Activated CD4-positive, alpha-beta T cell treated with anti-CD3 and anti-CD28 coated beads, Interleukin-2, amount 50 U/mL, for 16 hours (primary cell): ENCODE measurements at places on chromosomes 1 and 21.
A peak's percentile ranks its signal among the peaks of the same experiment; 100 is the strongest.

DNA sequence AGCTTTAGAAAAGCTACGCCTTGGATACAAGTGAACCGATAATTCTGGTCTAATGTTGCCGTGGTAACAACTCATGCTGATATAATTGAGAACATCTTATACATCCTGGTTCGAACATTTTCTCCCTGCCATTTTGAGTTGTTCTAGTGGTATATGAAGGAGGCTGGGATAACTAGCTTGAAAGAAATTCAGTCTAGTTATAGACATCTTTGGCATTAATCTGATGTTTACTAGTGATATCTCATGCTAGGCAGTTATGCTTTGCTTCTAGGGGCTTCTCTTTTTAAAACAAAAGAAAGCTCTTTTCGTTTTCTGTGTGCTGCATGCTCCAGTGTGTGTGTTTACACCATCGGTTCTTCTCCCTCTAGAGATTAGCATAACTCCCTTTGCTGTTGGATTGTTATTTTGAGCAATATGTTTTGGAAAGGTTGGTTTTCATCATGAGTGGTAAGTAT lies 20.5 kb downstream of the PRKACB start:
- no peak for DNase-seq

DNA sequence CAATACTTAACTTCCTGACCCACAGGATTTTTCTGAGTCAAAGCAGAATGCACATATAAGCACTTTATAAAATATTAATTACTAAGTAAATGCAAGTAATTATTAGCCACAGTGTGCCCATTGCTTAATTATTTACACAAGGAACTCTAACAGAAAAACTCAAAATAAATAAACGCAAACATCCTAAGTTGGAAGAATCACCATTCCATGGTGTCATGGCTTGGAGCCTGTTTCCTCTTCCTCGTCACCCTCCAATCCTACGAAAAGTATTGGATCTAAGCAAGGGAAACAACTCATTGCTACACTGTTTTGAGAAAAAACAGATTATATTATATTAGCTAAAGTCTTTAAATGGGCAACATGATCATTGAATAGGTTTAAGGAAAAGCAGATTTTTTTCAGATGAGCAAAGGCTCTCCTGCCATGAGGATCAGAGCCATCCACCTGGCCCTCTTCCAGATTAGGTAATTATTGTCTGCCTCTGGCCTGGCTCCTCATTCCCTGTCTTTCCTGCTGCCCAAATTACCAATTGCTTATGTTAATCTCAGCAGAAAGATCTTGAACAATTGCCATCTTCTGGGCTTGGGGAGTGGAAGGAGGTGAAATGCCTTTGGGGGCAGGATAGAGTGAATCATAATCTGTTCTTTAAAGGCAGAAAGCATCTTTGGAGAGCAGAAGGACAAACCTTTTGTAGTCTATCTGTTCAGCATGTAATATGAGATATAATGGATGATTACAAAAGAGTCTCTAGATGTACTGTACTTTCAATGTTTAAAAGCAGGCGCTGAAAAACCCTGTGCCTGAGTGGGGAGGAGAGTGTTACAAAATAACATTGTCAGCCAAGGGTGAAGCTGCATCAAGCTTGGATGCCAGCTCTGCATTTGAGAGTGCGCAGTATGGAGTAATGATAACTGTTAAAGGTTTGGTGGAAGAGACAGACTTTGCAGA lies 121.2 kb downstream of the DUSP10 start:
- DNase-seq: no peak

GRCh38 chr1:30777060-30777903 lies 19.7 kb upstream of the LAPTM5 start:
- DNase-seq: no peak

- DNase-seq: no peak
Observed at GRCh38 chr1:213821175-213821942, 166.4 kb upstream of the PROX1 start.

DNA sequence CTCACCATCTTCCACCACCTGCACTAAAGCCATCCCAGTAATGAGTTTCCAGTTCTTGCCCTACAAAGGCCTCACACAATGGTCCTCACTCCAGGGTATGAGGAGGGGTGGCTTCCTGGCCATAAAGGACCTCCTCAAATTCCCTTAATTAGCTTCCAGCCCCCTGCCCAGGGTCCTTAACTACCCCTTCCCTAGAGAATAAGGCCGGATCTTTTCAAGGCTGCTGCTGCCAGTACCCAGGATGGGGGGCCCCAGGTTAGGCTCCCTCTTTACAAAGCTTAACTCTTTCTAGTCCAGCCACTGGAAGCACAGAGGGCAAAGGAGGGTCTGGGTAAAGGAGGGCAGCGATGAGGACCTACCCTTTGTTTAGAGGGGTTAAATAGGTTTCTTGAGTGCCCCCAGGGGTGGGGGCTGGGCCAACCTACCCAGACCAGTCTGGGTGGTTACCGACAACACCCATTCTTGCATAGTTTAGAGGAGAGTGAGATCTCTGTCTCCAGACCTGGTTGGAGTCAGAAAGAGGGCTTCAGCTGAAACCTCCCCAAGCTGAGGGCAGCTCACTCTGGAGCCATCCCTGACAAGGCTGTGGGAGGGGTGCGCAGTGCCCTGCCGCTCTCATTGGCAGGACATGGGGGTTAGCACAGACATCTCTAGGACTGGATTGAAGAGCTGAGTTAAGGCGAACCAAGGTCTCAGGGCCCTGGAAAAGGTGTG lies 7.1 kb downstream of the BLACAT1 start:
- DNase-seq: no peak

- peak; percentile 35 for DNase-seq
Observed at GRCh38 chr1:206706298-206706791, 21.6 kb downstream of the MAPKAPK2 start.

GRCh38 chr1:89354205-89354604 lies 9.7 kb upstream of the GBP6 start:
- no peak for DNase-seq

- peak; percentile 34 for DNase-seq
Observed at GRCh38 chr1:113677250-113678158, 81.8 kb downstream of the PHTF1 start.

DNA sequence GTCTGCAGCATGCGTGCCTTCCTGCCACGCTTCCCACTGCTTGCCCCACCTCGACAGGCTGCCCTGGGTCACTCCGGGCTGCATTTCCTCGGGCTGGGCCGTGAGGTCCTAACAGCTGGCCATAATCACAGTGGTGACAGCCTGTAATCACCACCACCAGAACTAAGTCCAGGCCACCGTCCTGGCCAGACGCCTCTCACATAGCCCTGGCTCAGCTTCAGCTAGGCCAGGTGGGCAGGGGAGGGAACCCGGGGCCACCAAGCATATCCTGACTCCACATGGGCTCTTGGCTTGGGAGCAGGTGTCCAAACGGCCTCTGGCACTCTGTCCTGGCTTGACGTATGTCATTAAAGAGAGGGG lies 229.5 kb downstream of the TRABD2B start:
- no peak for DNase-seq

- no peak for DNase-seq
Observed at GRCh38 chr21:43274022-43274945, 105.5 kb downstream of the CRYAA start.

DNA sequence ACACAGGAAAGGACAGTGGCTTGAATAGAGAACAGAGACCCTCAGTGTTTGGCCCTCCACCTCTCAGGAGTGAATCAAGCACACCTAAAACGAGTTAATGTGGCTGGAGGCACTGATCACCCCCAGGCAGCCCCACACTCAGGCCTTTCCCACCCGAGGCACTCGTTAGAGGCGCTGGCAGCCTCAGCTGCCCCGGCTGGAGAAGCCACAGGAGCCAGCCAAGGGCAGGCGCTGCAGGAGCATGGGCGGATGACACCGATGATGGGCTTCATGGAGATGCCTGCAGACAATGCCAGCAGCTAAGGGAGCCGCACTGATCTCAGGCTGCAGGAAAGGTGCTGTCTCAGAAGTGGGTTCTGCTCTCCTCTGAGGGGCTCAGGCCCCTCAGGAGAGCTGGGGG lies 24.1 kb upstream of the ABCG1 start:
- no peak for DNase-seq

- DNase-seq: peak; percentile 41
Observed at GRCh38 chr1:178774263-178774662, 49.2 kb downstream of the RALGPS2 start.

DNA sequence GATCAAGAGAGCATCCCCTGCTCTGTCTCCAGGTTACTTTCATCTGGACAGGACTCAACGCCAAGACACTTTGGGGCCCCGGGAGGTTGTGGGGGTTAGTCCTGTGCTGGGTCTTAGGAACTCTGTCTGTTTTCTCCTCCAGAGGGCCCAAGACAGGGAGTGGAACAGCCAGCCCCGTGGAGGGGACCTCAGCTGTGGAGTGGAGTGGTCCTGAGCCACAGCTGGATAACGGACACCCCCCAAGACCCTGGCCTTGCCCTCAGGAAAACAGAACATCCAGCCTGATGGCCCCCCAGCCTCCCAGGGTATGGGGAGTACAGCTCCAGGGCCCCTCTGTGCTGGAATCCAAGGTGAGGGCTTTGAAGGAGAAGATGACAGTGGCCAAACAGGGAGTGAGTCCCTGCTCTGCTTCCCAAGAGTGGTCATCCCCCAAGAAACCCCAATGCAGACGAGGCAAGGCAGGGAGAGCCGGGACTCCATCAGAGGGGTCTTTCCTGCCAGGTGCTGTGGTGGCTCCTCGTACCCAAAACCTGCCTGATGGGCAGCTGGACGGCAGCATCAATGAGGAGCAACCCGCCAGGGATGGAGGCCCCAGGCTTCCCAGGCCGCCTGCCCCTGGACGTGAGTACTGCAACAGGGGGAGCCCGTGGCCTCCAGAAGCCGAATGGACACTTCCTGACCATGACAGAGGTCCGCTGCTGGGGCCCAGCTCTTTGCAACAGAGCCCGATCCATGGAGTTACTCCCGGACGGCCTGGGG lies 3.5 kb downstream of the KIAA1614 start:
- no peak for DNase-seq

DNA sequence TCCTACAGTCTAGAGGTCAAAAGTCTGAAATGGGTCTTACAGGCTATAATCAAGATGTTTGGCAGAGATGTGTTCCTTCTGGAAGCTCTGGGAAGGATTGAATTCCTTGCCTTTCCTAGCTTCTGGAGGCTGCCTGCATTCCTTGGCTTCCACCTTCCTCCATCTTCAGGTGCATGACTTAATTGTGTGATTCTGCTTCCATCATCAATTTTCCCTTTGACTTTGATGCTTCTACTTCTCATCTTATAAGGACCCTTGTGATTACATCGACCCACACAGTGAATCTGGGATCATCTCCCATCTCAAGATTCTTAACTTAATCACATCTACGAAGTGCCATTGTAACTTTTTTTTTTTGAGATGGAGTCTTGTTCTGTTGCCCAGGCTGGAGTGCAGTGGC lies 111.4 kb downstream of the UCK2 start:
- DNase-seq: no peak

- DNase-seq: no peak
Observed at GRCh38 chr1:34746785-34747637, 7.8 kb upstream of the GJB5 start.

DNA sequence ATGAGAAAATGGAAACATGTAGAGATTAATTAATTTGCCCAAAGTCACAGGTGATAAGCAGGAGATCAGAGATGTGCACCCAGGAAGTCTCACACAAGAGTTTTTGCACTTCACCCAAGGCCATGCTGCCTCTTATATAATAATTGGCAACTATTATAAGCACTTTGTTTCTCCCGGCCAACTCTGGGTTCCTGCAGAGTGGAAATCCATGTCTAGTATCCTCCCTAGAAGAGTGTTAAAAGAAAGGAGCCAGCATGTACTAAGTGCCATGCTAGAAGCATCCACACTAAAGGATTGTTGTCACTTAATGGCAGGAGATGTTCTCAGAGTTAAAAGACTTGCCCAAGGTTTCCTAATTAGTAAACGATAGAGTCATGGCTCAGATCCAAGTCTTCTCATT lies 470.3 kb downstream of the OMA1 start:
- DNase-seq: no peak

GRCh38 chr1:1084372-1085170 lies 10.5 kb upstream of the RNF223 start:
- DNase-seq: no peak

- no peak for DNase-seq
Observed at GRCh38 chr1:6963912-6964307, 178.7 kb downstream of the CAMTA1 start.

- DNase-seq: no peak
Observed at GRCh38 chr1:44777969-44778635, 2.8 kb downstream of the RPS8 start.

DNA sequence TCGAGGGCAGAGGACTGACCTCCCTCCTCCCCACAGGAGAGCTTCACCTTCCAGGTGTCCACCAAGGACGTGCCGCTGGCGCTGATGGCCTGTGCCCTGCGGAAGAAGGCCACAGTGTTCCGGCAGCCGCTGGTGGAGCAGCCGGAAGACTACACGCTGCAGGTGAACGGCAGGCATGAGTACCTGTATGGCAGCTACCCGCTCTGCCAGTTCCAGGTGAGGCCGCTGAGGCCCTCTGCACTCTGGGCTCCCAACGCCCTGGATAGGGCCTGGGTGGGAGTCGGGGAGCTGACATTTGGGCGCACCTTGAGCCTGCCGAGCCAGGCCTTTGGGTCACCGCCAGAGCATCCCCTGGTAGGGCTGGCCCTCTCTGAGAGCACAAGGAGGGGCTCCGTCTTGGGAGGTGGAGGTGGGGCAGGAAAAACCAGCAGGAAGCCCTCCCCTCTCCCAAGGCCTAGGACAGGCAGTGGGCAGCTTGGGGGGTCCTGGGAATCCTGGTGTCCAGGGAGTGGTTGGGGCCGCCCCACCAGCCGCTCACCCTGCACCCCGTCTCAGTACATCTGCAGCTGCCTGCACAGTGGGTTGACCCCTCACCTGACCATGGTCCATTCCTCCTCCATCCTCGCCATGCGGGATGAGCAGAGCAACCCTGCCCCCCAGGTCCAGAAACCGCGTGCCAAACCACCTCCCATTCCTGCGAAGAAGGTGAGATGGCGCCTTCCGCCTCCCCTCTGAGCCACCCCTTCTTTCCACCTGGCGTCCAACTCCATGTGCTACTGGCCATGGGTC lies 65.1 kb downstream of the PIK3CD start:
- peak; percentile 39 for DNase-seq

GRCh38 chr1:246591958-246592357 lies 25.7 kb downstream of the CNST start:
- no peak for DNase-seq

DNA sequence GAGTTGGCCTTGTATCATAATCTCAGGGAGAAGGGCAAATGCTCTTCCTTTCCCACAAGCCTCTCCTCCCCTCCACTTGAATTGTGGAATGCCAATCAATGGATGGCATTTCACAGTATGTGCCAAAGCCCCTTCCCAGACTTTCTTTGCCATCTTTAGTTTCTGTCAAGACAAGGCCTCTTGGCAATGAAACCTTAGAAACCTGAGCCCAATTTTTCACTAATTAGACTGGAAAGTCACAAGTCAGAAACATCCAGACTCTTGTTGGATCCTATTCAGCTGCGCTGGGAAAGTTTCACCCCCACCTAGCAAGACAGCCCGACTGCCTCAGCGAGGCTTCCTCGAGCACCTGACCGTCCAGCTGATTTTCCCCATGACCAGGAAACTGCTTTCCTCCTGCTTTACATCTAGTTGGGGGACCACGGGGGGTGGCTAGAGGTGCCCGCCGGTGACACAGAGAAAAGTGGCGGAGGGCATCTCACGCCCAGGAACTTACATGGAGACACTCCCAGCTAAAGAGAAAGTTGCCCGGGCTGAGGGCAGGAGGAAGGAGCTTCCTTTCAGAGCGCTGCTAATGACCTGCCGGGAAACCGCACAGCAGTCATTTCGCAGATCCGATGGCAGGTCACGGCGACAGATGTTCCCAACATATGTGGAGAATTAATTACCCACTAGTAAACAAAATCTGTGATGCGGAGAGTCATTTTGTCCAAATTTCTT lies 302.6 kb upstream of the RRP15 start:
- DNase-seq: no peak
